ENCODE measurements at places on chromosomes 7 and 10. TPM values are rescaled to one million over a fixed set of nuclear protein-coding genes. Genes with fewer than 3 reads are reported as not detected.

GRCh38 chr10:21403256-21404015 is 122.0 kb downstream of the SKIDA1 start:
- DNase-seq, result no peak

- no peak for DNase-seq
Observed at GRCh38 chr7:79420464-79420863, 33.0 kb downstream of the MAGI2 start.

The CALHM1 gene
- not detected for polyA plus RNA-seq

- no peak for DNase-seq
Observed at GRCh38 chr7:151705636-151706276, 171.2 kb downstream of the PRKAG2 start.

The ARHGAP22 gene
- 9.2 TPM for polyA plus RNA-seq

DNA sequence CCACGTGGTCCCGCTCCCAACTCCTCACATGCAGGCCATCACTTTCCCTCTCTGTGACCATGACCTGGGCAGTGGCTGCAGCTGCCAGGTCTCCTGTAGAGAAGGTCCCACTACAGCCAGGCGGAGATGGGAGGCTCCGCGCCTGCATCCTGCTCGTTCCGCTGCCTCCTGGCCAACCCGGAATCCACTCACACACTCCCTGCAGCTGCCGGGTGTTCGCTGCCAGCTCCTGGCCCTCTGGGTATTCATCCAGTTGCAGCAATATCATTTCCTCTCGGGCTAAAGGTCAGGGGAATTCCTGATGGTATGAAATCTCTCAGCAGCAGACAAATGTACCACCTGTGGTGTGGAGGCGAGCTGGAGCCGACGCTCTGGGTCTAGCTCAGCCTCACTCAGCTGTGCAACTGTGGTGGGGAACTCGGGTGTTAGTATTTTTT is 65.7 kb downstream of the TLL2 start:
- no peak for DNase-seq

DNA sequence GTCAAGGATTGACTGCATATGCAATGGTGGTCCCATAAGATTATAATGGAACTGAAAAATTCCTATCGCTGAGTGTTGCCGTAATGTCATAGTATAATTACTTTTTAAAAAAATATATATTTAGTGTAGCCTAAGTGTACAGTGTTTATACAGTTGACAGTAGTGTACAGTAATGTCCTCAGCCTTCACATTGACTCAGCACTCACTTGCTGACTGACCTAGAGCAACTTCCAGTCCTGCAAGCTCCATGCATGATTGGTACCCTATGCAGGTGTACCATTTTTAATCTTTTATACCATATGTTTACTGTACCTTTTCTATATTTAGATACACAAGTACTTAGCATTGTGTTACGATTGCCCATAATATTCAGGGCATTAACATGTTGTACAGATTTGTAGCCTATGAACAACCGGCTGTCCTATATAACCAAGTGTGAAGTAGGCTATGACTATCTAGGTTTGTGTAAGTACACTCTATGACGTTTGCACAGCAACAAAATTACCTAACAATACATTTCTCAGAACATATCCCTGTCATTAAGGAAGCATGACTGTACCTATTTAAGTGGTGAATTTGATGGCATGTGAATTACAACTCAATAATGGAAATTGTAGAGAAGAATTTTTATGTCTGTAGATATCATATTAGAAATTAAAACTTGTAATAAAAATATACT is 40.9 kb downstream of the CCNY start:
- DNase-seq, result no peak

The LRGUK gene
- not detected for polyA plus RNA-seq

GRCh38 chr10:132401401-132402118 is 4.6 kb downstream of the PWWP2B start:
- no peak for DNase-seq

GRCh38 chr10:16988900-16989299 is 140.7 kb downstream of the CUBN start:
- no peak for DNase-seq

DNA sequence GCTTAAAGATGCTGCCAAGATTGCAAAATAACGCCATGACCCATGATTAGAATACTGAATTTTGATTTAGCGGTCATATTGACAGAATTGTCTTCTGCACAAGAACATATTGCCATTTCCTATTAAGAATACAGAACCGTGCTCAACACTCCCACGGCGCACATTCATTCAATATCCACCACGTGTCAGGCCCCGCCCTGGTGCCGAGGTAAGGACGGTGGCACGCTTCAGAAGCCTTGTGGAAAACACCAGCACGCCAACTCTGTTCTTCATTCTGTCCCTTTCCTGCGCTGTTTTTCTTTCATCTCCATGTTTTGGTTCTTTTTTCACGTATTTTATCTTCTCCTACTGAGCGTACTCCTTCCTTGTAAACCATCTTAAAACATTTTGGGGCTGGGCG is 189.3 kb downstream of the ZMYND11 start:
- DNase-seq, result no peak

DNA sequence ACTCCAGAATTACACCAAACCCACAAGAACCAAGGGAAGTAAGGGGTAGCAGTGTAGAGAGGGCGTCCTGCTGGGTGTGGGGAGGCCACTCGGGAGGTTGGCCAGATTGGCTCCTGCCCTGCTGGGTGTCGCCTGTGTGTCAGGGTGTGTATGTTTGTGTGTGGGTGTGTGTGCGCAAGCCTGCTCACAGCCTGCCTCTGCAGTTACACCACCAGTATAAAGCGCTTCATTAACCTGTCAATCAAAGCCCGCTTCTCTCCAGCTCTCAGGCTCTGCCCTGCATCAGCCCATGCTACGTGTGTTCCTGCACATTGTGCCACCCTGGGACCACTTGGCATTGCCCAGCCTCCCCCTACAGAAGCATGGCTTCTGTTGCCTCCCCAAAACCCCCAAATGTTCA is 83.3 kb upstream of the PAX2 start:
- no peak for DNase-seq

- DNase-seq, result no peak
Observed at GRCh38 chr10:55653531-55653930, 707.5 kb downstream of the ZWINT start.

All from naive B cell (primary cell).